KG1 (cell line): ENCODE measurements at places on chromosomes 12 and 14.

- no peak for DNase-seq
These were observed 6.3 kb downstream of the MGAT4C start for GRCh38 chr12:86249851-86250250.

DNA sequence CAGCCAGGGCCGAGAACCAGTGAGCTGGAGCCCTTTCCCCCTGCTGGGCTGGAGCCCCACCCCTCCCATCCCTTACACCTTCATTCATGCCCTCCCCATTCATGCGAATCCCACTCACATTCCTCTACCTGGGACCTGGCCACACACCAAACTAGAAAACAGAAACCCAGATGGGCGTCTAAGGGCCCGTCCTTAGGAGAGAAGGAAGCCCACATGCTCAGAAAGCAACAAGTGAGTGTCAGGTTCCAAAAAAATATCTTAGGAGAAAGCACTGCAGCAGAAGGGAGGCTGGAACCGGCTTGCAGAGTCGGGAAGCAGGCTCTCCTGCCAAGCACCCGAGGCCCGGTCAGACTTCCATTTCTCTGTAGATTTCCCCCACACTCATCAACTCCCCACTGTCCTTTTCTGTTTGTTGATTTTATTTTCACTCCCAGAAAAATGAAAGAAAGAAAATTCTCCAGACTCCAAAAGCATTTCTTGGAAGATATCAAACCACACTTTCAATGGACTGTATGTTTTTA is 13.6 kb downstream of the BCL11B start:
- DNase-seq: no peak

GRCh38 chr14:54722791-54723432 is 156.0 kb downstream of the SAMD4A start:
- DNase-seq: no peak

DNA sequence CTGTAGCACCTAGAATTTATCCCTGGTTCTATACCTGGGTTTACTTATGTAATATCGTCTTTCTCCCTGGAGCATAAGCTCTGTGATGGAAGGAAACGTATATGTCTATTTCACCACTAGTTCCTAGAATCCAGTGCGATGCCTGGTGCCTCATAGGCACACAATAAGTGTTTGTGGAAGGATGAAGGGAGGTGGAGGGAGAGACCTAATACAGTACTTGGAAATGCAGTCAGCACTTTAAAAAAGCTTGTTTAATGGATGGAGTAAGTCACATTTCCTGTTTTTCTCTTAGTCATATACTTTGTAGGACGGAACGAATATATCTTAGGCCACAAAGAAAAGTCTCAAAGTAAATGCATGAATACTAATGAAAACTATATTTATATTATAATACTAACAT is 186.5 kb upstream of the HMGA2 start:
- no peak for DNase-seq

GRCh38 chr12:4117386-4118016 is 156.1 kb upstream of the CCND2 start:
- no peak for DNase-seq

- no peak for DNase-seq
These were observed 84.1 kb upstream of the TMTC1 start for GRCh38 chr12:29867823-29868222.

DNA sequence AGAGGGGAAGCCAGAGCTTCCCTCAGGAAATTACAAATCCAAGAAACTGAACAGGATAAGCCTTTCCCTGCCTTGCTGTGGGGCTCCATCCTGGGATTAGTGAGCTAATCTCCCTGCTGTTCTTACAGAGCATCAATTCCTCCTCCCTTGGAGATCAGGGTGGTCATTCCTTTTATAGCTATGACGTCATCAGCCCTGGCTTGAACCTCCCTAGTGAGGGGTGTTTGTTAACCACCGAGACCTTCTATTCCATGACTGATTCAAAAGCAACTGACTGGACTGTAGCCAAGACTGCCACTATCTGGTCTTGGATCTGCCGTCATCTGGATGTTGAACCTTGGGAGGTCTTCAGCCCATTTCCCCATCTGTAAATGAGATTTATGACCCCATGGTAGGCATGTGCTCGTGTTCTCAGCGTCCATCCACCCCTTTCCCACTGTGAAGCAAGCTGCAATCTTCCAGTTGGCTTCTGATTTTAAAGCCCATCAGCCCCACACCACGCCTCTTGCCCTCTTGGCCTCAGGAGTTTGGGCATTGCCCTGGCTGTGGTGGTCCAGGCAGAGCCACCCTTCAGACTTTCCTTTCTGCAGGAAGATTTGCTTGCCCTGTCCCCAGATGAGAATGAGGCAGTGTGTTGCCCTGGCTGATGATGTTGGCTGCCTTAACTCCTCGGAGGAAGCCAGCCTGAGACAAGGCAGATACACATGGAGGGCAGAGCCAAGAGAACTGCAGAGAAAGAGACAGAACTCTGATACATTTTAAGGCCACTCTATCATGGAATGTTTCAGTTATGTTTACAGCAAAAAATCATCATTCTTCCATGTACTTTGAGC is 59.6 kb upstream of the ACTN1 start:
- no peak for DNase-seq
